Activated naive CD4-positive, alpha-beta T cell treated with anti-CD3 and anti-CD28 coated beads for 36 hours (primary cell): ENCODE measurements at places on chromosomes 11 and 22. TPM values are rescaled to one million over a fixed set of nuclear protein-coding genes. Genes with fewer than 3 reads are reported as not detected.

Gene FOLR2
- total RNA-seq = not detected

DNA sequence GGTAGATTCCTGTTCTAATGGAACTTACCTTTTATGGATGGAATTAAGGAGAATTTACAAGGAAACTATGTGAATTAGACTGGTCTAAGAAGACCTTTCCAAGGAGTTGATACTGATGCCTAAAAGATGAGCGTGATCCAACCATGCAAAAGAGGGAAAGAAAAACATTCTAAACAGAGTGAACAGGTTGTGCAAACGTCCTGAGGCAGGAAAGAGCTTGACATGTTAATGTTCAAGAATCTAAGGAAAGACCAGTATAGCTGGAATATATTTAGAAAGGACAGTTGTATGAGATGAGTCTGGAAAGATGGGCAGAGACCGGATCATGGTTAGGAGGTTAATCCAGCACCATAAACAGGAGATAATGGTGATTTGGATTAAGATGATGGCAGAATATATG, 1.3 kb downstream of the DDIAS start:
- no peak for DNase-seq

DNA sequence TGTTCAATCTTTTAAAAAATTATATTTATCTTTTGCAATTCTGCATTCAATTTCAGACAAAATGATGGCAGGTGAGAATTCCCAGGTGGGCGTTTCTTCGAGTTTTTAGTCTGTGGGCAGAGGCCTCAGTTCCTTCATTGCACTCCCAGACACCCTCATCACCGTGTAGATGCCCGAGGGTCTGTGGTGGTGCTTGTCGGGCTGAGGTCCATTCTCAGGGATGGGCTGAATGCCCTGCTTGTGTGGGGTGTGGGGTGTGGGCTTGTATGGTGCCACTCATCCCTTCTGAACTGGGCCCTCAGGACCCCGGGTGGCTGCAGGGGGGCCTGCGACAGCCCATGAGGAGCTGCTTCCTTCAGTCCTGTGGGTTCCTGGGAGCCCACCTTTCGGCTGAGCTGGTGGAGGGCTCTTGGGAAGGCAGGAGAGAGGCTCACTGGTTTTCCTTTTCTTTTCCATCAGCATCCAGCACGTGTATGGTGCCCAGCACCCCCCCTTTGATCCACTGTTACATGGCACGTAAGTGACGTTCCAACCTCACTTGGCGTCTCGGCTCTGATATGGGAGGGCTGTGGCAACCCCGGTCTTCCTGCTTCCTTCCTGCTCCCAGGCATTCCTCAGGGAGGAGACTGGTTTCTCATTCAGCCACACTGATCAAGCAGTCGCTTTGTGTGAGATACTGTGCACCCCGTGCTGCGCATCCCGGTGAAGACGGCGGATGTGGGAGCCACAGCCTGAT, 29.8 kb downstream of the TBC1D22A start:
- no peak for DNase-seq

DNA sequence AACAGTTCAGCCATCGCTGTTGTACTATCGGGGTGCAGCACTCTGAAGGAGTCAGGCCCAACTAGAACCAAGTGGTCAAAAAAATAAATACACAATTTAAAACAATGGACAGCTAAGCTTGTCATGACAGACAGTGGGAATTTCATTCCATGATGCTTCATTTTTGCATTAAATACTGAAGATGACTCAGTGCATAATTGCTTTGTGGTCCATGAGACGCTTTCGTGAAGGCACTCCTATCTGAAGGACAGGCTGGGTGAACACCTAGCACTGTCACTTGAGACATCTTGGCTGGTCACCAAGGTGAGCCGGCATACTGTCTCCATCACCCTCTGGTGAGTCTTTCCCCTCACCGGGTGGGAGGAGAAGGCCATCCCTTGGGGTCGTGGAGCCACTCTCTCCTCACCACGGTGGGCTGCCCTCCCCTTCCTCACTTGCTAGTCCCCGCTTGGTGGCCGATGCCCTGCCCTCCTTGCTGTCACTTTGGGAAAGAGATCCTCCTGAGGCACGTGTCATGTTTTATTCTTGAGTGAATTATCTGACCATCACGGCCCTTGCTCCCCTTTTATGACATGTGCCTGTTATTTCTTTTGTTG, 4.9 kb upstream of the TESMIN start:
- no peak for DNase-seq

DNA sequence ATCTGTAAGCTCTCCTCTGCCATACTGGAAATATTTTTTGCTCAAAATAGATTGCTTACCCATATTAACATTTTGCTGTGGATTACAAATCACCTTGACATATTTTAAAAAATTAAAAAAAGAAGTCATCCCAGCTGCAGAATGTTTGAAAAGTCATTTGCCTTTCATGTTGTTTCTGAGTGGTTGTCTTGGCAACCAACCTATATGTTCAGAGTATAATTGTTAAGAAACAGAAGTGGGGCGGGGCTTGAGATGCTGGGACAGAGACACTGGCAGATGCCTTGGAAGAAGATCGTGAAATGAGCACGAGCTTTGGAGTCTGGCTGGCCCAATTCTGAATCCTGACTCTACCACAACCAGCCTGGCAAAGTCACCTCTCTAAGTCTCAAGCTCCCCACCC, 348.2 kb downstream of the LARGE1 start:
- DNase-seq = no peak
